Stimulated activated CD4-positive, alpha-beta T cell treated with anti-CD3 and anti-CD28 coated beads, Interleukin-1b, Interleukin-23, amount 100 ng/mL, for 48 hours (primary cell): ENCODE measurements at places on chromosomes 13 and 19.

- DNase-seq, result no peak
Observed at GRCh38 chr13:96511587-96511986, 421.7 kb downstream of the HS6ST3 start.

- DNase-seq, result no peak
Observed at GRCh38 chr19:28051047-28051446, 1161.9 kb downstream of the UQCRFS1 start.

- DNase-seq, result peak; percentile 76
Observed at GRCh38 chr19:41548954-41549688, 26.8 kb upstream of the CEACAM21 start.

DNA sequence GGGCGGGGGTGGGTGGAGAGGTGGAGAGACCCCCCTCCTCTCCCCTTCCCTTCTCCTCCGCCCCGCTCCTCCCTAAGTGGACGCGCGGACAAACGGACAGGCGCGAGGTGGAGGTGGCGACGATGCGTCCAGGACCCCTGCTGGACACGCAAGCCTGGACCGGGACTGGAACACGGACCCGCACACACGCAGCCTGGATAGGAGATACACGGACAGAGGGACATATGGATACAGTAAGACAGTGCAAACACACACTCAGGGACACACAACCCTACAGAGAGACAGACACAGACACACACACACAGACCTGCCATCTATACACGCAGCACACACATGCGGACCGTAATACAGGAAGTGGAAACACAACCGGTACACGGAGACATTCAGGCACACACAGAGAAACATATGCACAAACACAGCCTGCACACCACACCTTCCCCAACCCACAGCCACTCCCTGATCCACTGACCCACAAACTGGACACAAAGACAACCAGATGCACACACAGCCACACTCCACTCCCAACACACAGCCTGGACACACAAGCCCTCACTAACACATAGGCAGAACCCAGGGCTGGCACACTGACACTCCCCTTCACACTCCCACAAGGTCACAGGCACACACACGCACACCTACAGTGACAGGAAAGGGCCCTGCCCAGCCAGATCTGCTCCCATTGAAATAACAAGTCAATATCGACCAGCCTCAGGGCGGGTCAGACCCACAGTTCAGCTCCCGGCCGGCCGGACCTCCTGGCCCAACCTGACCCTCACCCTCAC lies 696 bp upstream of the ERFL start:
- no peak for DNase-seq

DNA sequence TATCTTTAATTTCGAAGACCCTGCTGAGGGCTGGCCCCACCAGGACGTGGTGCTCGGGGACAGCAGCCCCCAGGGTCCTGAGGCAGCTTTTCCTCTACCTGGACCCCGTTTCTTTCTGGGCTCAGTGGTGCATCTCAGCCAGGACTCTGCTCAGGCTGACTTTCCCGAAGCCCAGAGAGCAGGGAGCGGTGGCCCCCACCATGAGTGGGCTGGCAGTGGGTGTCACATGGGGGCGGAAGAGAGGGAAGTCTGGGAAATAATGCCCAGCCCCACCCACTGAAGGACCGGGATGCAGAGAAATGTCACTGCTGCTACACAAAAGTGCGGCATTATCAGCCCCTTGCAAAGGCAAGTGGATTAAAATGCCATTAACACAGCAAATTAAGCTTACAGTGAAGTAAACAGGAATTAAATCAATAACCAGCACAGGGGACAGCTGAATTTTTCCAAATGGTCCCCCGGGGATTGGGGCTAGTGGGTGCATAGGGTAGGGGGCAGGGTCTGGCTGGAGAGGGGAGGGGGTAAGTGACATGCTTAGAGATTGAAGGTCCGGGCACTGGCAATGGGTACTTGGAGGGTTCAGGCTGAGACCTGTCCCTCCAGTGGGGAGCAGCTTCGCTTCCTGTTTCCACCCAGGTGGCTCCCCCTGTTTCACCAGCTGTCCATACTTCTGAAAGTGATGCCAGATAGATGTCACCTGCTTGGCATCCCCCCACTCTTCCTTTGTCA lies 177.3 kb downstream of the URI1 start:
- DNase-seq, result no peak

- no peak for DNase-seq
Observed at GRCh38 chr19:5447700-5448311, 7.4 kb upstream of the ZNRF4 start.

DNA sequence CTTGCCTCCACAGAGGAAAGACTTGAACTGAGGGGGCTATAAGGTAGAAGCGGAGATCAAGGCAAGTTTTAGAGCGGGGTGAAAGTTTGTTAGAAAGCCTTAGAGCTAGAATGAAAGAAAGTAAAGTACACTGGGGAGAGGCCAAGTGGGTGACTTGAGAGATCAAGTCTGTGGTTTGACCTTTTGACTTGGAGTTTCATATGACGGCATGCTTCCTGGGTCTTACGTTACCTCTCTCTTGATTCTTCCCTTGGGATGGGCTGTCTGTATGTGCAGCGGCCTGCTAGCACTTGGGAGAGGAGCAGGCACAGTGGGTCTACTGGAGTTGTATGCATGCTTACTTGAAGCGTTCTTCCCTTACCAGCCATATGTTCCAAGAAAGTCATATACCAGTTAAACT lies 1768.5 kb downstream of the PCDH9 start:
- DNase-seq, result no peak

DNA sequence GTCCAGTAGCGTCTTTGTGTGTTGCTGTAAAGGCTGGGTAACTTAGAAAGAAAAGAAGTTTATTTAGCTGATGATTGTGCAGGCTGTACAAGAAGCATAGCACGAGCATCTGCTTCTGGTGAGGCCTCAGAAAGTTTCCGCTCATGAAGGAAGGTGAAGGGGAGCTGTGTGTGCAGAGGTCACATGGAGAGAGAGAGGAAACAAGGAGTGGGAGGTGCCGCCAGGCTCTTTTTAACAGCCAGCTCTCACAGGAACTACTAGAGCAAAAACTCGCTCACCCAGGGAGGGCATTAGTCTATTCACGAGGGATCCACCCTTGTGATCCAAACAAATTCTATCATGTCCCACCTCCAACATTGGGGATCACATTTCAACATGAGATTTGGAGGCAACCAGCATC lies 99.8 kb downstream of the GPR12 start:
- DNase-seq, result no peak

GRCh38 chr13:22428188-22428828 lies 752.5 kb upstream of the SGCG start:
- DNase-seq, result no peak

GRCh38 chr13:51928231-51928630 lies 66.5 kb downstream of the CCDC70 start:
- DNase-seq, result no peak

- DNase-seq, result no peak
Observed at GRCh38 chr13:100511466-100511865, 77.1 kb downstream of the GGACT start.

GRCh38 chr19:609004-609346 lies 19.3 kb downstream of the HCN2 start:
- DNase-seq, result no peak

GRCh38 chr13:102800145-102801041 lies 1.5 kb downstream of the BIVM start:
- DNase-seq, result peak; percentile 81
